ENCODE measurements at places on chromosomes 7 and 10.

GRCh38 chr10:83817797-83818196, 321.5 kb upstream of the GHITM start:
- no peak for DNase-seq

DNA sequence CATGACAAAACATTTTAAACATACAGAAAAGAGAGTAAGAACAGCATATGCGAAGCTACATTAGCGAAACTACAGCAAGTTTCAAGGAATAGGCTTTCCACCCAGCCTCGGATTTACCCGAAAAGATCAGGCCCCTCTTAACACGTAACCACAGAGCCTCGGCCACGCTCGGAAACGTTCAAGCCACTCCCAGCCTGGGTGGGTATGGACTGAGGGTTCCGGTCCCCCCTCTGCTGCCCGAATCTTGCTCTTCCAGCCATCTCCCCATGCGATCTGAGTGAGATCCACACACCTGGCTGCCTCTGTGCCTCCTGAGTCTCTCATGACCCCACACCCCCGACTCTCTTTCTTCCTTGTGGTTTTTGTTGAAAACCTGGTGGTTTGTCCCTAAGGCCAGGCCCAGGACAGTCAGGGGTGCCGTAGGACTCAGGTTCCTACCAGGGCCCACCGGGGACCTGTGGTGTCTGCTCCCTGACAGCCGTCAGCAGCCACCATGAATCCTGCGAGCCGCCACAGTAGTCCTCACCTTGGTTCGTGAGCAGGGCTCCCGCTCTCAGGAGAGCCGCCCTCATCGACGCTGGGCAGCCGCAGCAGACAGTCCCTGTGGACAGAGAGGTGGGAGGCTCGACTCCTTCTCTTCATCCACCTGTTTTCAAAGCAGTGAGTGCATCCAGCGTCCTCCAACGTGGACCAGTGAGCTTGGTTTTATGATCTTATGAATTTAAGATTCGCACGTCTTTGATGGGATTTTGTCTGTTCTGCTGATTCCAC, 18.5 kb downstream of the KNDC1 start:
- no peak for DNase-seq

GRCh38 chr10:104255311-104255981, 754 bp downstream of the GSTO1 start:
- DNase-seq, result no peak

- no peak for DNase-seq
These were observed 528.7 kb upstream of the IGFBP3 start for GRCh38 chr7:46449743-46450142.

- no peak for DNase-seq
These were observed 23.1 kb downstream of the TYW1 start for GRCh38 chr7:67019562-67020390.

DNA sequence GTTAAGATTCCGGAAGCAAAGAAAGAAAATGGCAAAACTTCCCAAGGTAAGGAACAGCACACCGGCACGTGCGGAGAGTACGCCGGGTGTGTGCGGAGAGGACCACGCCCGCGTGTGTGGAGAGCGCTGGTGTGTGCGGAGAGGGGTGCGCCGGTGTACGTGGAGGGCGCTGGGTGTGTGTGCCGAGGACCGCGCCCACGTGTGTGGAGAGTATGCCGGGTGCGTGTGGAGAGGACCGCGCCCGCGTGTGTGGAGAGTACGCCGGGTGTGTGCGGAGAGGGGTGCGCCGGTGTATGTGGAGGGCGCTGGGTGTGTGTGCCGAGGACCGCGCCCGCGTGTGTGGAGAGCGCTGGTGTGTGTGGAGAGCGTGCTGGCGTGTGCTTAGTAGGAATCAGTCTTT, 48.6 kb upstream of the DPYSL4 start:
- no peak for DNase-seq

GRCh38 chr10:50384238-50384637, 132.9 kb upstream of the ASAH2 start:
- DNase-seq, result no peak

- DNase-seq, result no peak
These were observed 30.7 kb upstream of the STOX1 start for GRCh38 chr10:68796605-68797004.

DNA sequence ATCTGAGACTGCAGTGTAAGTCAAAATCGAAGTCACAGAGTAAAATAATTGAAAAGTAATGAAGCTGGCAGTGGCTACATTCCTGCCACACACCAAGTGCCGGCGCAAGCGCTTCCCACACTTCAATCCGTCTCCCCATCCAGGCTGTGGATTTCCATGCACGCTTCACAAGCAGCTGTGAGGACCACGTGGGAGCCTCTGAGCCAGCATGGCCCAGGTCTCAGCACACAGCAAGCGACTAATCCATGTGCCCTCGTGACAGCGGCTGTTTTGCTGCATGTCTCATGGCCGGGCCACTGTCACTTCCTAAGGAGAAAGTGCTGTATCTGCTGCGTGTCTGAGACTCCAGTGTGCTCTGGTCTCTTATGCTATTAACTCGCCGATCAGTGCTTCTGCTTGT, 566.9 kb downstream of the DNAJB6 start:
- no peak for DNase-seq

DNA sequence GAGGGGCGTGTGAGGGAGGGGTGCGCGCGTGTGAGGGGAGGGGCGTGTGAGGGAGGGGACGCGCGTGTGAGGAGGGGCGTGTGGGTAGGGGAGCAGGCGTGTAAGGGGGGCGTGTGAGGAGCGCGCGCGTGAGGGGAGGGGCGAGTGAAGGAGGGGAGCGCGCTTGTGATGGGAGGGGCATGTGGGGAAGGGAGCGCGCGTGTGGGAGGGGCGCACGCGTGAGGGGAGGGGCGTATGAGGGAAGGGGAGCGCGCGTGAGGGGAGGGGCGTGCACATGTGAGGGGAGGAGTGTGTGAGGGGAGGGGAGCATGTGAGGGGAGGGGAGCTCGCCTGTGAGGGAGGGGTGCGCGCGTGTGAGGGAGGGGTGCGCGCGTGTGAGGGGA, 19.1 kb downstream of the MXI1 start:
- peak; percentile 69 for DNase-seq

- peak; percentile 87 for DNase-seq
These were observed 160.3 kb upstream of the KLF14 start for GRCh38 chr7:130894146-130894908.

GRCh38 chr10:3803927-3804741, 19.1 kb upstream of the KLF6 start:
- no peak for DNase-seq

- DNase-seq, result no peak
These were observed 241.0 kb downstream of the PPP1R3A start for GRCh38 chr7:113677811-113678210.

- no peak for DNase-seq
These were observed 12.2 kb upstream of the FEZF1 start for GRCh38 chr7:122316467-122317388.

- DNase-seq, result no peak
These were observed 99.4 kb downstream of the MICALL2 start for GRCh38 chr7:1359681-1360485.

DNA sequence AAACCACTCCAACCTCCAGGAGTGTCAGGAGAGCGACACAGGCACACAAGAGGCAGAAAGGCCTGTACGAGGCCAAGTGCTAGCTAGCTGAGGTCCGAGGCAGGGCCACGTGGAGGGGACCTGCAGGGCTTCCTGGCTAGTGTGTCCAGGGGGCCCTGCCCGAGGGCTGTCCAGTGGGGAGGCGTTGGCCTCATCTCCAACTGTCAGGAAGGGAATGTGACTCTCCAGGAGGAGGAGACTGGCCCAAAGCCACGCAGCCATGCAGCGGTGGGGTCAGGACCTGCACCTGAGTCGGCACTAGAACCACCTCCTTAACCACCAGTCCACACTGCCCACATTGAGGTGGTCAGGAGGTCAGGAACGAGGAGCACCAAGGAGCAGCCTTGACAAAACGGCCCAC, 32.3 kb upstream of the FXYD4 start:
- DNase-seq, result no peak

DNA sequence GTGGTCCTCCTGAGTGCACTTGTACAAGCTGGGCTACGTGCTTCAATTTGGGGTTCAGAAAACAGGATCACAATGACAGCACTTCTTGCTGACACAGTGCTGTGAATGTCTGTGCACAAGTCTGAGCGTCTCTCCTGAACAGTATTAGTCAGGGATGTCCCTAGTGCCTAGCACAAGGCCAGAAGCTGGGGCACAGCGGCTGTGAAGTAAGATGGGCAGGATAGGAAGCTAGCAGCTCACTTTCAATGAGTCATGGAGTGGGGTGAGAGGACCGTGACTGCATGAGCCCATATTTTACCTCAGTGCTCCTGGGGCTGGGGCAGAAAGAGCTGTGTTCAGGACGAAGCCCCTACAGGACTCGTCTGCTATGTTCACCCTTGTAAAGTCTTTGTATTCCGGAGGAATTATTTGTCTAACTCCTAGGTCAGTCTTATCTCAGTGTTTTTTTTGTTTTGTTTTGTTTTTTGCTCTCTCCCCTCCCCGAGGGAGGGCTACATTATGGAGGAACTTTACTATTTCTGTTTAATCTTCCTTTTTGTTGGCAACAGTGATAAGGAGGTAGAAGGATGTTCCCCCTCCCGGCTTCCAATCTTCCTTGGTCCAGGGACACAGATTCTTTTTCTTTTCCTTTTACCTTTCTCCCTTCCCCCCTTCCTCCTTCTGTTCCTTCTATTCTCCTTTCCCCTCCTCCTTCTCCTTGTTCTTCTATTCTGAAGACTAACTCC, 2.8 kb upstream of the LRMDA start:
- DNase-seq, result no peak

DNA sequence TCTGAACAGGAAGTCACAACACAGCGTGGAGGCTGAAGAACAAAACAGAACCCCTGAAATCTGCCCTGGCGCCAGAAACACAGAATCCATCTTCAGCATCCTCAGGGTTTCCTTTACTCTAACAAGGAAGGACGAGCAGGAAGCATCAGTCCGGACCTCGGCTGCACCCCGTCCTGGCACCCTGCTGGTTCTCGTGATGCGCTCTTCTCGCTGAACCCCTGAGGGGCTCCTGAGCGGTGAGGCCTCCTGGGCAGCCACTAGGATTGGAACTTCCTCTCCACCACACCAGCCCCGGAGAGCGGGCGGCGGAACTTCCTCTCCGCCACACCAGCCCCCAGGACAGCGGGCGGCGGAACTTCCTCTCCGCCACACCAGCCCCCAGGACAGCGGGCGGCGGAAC, 461.9 kb downstream of the PTPRN2 start:
- DNase-seq, result no peak

DNA sequence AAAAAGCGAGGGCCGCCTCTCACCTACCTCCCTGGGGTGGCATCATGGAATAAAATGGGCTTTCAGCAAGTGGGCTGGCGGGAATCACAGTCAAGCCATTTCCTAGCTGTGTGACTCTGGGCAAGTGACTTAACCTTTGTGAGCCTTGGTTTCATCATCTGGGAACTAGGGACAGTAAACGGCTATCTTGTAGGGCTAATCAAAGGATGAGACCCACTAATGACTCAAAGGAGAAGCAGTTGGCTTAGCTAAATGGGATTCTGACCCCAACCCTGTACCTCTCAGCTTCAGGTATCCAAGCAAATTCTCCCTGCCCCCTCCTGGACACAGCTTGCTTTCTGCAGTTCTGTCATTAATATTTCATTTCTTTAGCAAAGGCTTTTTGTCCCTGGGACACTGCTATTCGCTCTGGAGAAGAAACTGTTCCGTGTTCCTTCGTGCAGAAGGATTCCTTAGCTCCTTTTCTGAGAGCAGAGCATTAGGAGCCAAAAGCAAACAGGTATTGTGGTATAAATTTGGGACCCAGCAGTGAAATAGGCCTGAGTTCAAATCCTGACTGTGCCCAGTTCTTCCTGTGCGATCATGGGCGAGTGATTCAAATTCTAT, 25.9 kb downstream of the TRIM8 start:
- DNase-seq, result no peak
